ENCODE measurements at places on chromosomes 13 and 19. TPM values are rescaled to one million over a fixed set of nuclear protein-coding genes. Genes with fewer than 3 reads are reported as not detected.

DNA sequence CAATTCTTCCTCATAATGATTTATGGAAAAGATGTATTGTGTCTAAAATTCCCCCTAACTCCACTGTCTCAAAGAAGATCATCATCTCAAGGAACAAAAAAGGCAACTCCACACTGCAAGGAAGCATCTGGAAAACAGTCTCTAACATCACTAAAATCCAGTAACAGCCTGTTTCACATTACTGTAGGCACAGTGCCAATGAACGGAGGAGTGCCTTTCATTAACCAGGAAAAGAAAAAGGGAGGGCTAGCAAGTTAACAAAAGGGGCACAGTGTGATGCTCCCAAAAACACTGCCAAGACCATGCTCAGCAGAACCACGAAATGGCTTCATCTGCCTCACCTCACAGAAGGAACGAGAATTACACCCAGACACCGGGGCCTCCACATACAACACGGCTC, 8.5 kb downstream of the TMTC4 start:
- DNase-seq = no peak

DNA sequence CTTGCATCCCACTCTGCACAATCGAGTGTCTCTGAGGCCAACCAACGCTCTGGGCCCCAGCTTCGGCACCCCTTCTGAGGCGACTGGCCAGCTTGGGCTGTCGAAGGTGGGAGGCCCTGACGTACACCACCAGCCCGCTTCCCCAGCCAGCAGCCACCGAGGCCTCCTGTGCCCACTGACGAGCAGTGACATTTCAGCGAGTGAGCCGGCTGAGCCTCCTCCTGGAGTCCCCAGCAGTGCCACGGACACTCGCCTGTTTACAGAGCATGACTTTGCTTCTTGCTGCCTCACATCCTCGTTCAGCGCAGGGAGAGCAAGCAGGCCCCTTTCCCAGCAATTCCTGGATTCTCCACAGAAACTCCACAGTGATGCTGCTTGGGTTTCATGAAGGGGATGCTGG, 240.2 kb upstream of the MAB21L1 start:
- DNase-seq = no peak

Gene CGB5
- not detected for total RNA-seq

GRCh38 chr13:112510002-112510780, 77.8 kb downstream of the TUBGCP3 start:
- peak; percentile 10 for DNase-seq

GRCh38 chr19:40441719-40442253, 2.3 kb downstream of the SERTAD3 start:
- no peak for DNase-seq

DNA sequence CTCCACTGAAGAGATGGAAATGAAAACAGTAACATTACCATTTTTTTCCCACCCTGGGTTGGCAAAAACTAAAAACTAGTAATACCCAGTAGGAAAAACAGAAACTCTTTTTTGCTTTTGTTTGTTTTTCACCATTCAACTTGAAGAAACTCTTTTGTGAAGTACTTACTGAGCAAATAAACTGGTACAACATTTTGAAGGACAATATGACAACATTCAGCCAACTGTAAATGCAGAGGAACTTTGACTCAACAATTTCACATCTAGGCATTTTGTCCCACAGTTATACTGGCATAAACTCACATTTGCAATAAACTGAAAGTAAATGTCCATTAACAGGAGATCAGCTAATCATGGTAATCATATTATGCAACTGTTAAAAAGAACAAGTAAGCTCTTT, 152.5 kb downstream of the RNF17 start:
- no peak for DNase-seq

Gene PEG3
- total RNA-seq = 0.89 TPM

- no peak for DNase-seq
Observed at GRCh38 chr19:6229951-6230712, 49.6 kb downstream of the MLLT1 start.

Gene PCSK4
- total RNA-seq = 0.26 TPM

DNA sequence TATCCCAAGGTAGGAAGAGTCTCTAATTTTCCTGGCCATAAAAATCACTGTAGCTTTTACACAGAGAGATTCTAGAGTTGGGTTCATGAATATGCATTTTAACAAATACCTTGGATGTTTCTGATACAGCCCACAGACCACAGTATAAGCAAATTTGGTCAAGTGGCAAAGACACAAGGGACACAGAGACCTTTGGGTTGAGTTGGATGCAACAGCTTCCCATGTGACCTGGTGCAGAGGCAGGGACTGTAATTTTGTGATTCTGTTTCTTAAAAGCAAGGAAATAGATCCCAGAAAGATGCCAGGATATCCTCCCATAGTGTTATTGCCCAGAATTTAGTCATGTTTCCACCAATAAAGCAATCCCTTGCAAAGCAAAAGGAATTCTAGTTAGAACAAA, 27.0 kb downstream of the FPR3 start:
- DNase-seq = no peak

DNA sequence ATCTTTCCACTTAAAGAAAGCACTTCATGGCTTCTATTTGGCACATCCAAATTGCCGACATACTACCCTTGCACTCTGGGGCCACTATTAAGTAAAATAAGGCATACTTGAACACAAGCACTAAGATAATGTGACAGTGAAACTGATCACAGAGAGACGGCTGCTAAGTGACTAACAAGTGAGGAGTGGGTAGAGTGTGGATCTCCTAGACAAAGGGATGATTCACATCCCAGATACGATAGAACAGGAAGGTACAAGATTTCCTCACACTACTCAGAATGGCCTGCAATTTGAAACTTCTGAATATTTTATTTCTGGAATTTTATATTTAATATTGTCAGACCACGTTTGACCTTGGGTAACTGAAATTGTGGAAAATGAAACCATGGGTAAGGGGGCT, 1721.8 kb upstream of the SPRY2 start:
- DNase-seq = no peak

DNA sequence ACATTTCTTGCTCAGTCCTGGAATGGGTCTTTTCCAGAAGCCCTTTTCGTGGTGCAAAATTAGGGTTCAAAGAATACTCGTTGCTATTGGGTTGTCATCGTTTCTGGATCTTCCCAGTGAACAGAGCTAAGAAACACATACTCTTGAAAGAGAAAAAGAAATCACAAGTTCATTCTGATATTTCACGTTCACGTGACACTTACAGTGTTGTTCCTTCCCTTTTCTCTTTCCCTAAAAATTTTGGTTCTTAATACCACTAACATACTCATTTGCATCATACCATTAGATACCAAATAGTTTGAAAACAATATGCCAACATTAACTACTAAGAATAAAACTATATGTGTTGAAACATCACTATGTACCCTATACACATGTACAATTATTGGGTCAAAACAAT, 13.4 kb upstream of the GTF2F1 start:
- no peak for DNase-seq

Gene ZIC2
- total RNA-seq = 0.13 TPM

Gene FLT3LG
- 1.9 TPM for total RNA-seq

DNA sequence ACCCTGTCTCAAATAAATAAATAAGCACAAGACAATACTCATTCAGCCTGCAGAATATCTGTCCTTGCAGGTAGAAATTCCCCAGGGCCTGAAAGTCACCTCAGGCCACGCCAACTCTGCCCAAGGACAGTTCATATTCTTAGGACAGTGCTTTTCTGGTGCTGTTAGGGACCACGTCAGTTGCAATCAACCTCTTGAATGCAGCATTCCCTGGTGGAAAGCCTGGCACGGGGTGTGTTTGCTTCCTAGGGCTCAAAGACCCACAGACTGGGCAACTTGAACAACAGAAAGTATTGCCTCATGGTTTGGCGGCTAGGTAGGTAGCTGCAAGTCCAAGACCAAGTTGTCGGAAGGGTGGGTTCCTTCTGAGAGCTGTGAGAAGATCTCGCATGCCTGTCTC, 160.3 kb downstream of the KCTD15 start:
- no peak for DNase-seq

- DNase-seq = no peak
Observed at GRCh38 chr13:77860507-77860981, 58.1 kb downstream of the EDNRB start.

DNA sequence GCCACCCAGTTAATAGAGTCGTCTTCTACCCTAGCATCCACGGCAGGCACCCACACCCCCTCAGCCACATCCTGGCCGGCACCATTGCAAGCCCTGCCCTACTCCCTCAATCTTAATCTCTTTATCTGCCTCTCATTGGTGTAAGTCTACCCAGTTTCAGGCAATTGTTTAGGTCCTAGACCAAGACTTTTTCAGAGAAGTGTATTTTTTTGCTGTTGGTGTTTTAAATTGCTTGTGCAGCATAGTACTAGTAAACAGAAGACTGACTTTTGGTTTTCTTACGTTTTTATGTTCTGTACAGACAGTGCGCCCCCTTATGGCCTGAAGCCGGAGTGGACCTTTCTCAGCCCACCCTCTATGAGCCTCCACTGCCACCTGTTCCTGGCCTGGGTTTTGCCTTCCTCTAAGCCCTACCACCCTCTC, 2.3 kb upstream of the LCP1 start:
- DNase-seq = peak; percentile 16

DNA sequence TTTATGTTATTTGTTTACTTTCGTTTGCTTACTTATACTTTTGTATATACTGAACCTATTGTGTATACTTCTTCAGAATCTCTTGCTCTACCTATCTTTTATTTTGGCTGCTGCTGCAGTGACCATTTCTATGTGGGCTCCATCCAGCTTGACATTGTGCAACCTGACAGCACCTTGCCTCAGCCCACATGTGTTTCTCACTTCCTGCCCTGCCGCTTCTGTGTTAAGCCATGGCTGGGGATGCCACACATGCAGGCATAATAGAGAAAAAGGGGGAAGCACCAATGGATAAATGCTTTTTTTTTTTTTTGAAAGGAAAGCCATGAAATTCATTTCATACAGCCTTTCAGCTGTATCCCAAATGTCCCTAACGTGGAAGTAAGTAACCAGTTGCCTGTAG, 147.6 kb downstream of the RBM26 start:
- no peak for DNase-seq

Gene NCCRP1
- not detected for total RNA-seq

GRCh38 chr13:50592412-50593155, 250.9 kb downstream of the DLEU7 start:
- DNase-seq = peak; percentile 44

Gene PRRG2
- 2.4 TPM for total RNA-seq

- no peak for DNase-seq
Observed at GRCh38 chr13:94677799-94678198, 34.5 kb downstream of the SOX21 start.

GRCh38 chr19:11485245-11485837, 4.5 kb upstream of the ELAVL3 start:
- DNase-seq = no peak

GRCh38 chr13:37666036-37666435, 67.5 kb upstream of the POSTN start:
- no peak for DNase-seq

DNA sequence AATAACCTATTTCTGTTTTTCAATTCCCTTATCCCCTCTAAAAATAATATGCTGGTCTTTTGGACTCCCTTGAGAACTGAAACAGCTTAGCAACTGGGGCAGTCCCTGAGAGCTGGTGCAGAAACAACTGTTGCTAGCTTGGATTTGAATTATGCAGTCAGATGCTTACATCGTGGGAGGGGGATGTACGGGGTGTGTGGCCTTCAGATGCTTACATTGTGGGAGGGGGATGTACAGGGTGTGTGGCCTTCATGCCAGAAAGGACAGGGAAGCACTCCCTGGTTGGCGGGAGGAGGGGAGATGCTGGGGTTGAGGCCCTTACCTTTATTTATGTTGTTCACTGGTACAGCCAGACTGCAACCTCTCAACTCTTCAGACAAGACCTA, 25.6 kb downstream of the LRCH1 start:
- no peak for DNase-seq

Gene TMEM86B
- 0.89 TPM for total RNA-seq

- DNase-seq = peak; percentile 52
Observed at GRCh38 chr13:27375686-27376326, 48.6 kb upstream of the GTF3A start.

GRCh38 chr13:56561327-56561726, 579.4 kb upstream of the PRR20A start:
- no peak for DNase-seq

DNA sequence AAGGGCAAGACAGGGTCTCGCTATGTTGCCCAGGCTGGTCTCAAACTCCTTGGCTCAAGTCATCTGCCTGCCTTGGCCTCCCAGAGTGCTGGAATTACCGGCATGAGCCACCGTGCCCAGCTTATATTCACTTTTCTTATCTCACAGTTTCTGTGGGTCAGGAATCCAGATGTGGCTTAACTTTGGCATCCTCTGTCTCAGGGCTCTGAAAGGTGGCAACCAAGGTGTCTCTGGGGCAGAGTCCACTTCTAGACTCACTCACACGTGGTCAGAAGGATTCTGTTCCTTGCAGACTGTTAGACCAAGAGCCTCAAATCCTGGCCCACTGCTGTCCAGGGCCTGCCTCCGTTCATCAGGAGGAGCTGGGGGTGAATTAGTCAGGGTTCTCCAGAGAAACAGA, 7.6 kb upstream of the LMNB2 start:
- no peak for DNase-seq

DNA sequence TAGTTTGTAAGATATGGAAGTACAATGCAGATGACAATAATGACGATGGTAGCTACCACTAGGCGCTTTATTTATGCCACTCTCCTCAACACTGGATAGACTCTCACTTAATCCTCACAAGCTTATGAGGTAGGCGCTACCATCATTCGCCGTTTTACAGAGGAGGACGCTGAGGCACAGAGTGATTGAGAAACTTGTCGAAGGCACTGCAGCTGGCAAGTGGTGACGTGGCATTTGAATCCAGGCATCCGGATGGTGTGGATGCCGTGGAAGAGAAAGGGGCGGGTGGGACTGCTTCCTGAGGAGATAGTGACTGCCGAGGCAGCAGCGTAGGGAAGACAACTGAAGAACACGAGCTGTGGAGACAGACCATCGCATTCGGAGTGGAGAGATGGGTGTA, 1.3 kb upstream of the RPS9 start:
- DNase-seq = no peak

Gene HIPK4
- under 0.01 TPM for total RNA-seq

GRCh38 chr13:110874508-110874960, 40.3 kb downstream of the ANKRD10 start:
- no peak for DNase-seq

DNA sequence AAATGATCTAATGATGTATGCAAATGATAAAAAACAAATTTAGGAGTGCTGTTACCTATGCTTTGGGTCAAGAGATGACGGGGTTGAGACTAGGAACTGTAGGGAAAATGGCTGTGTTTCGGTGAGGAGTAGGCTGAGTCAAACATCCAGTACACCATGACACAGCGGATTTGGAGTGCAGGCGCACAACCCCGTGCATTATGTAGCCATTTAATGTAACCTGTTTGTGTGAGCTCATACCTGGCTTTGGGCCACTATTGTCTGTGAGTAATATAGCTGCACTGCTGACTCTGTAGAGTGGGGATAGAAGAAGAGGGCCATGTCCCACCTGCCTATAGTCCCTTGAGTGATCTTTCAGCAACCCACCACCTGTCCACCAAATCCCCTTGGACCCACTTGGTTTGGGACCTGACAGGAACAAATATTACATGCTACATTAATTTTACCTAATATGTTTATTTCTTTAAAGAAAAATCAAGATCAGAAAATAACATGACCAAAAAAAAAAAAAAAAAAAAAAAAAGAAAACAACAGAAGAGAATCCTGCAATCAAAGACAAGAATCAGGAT, 95.5 kb upstream of the KLHL1 start:
- peak; percentile 0 for DNase-seq
